ENCODE measurements at places on chromosomes 2 and 18.

GRCh38 chr18:57619876-57620275, 1.8 kb downstream of the NARS1 start:
- no peak for DNase-seq

DNA sequence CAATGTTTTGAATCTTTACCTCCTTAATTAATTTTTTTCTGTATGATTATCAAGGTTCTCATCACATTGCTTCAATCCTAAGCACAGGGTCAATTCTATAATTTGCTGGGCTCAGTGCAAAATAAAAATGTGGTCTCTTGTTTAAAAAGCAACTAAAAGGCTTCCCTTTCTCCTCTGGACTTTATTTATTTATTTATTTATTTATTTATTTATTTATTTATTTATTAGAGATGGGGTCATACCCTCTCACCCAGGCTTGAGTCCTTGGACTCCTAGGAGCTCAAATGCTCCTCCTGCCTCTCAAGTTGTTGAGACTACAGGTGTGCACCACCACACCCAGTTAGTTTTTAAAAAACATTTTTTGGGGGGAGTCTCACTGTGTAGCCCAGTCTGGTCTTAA, 710.1 kb upstream of the REG3G start:
- DNase-seq = no peak

GRCh38 chr2:110881908-110882307, 149.5 kb downstream of the ACOXL start:
- no peak for DNase-seq

- DNase-seq = no peak
Observed at GRCh38 chr18:32974421-32975162, 201.8 kb upstream of the KLHL14 start.

- no peak for DNase-seq
Observed at GRCh38 chr2:223102040-223102400, 50.0 kb downstream of the KCNE4 start.

DNA sequence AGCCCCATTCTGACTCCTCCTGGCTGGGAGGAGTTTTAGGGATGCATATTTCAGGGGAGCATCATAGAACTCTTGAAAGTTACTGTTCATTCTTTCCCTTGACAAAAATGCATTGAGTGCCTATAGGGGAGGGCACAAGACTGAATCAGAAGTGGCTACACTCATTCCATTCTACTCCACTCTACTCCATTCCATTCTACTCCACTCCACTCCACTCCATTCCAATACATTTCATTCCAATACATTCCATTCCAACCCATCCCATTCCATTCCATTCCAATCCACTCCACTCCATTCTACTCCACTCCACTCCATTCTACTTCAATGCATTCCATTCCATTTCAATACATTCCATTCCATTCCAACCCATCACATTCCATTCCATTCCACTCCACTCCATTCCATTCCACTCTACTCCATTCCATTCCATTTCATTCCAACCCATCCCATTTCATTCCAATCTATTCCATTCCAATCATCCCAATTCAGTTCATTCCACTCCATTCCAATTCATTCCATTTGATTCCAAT, 110.8 kb downstream of the LOXHD1 start:
- DNase-seq = no peak

GRCh38 chr2:8380026-8380425, 301.8 kb upstream of the ID2 start:
- no peak for DNase-seq

DNA sequence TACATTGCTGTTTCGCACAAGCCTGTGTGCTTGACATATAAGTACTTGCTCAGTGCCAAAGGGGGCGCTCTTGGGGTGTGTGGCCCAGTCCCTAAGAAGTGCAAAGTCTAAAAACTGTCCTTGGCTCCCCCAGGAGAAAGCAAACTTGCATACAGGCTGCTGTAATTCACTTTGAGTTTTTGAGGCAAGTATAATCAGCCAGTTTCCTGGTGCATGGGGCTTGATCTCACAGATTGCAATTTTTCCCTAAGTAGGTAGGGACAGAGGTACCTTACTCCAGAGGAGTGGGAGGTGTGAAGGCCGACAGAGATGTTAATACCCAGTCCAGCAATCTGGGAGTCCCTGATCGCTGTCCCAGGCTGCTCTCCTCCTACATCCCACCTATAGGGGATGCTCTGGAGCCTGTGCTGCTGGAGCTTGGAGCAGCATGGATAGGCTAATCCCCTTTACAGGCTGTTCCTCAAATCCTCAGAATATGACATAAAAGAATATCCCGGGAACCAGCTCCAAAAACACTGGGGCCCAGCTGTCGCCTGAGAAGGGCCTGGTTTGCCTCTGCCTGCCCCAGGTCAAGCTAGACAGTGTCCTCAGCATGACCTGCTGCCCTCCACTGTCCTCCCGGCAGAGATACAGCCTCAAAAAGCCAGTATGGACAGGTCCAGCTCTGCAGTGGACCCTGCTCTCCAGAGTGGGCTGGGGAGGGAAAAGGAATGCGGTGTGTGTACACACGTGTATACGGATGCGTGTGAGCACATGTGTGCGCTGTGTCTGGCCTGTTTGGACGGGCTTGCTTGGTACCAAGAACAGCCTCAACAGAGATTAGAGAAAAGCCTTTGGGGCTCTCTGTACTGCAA, 136.5 kb upstream of the HAAO start:
- no peak for DNase-seq

DNA sequence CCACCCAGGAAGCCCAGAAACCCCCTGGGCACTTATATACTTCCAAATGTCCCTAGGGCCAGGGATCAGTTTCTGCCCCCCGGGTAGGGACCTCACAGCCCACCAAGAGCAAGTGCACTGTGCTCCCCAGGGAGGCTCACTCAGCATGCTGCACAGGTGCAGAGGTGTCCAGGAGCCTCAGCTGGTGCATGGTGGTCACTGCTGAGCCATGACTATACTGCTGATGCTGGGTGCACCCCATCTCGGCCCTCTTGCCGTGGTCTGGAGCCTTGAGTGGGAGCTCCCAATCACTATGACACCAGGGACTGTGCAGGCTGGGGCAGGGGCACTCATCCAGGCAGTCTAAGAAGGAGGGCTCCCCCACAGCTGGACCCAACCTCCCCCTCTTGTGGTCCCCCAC, 617.8 kb upstream of the RAB6C start:
- no peak for DNase-seq

- DNase-seq = no peak
Observed at GRCh38 chr18:55465313-55465712, 122.7 kb downstream of the TCF4 start.

DNA sequence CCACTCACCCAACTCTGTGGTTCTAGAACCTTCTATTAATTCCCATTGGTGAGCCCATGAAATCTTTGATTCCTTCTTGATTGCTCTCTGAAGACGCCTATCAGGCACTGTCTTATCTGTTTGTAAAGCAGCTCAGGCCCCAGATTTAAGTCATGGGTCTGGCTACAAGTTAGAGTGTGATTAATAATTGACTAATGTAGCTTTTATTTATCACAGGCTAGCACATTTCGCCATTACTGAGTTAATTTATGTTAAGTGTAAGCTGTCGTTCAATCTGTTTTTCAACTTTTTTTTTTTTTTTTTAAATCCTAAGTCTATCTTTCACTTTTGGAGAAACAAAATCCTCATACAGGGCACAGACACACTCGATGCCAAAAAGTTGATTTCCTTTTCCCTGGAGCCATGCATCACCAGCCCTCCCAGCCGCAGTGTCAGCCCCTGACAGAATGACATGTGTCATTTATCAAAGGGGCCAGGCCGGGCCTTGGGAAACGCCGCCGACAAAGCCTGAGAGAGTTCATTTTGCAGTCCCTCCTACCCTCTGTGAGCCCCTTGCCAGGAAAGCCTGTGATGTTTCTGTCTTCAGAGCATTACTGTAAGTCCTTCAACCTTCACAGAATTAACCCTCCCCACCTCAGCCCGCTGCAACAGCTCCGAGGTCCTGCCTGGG, 15.8 kb downstream of the TSHZ1 start:
- DNase-seq = no peak

DNA sequence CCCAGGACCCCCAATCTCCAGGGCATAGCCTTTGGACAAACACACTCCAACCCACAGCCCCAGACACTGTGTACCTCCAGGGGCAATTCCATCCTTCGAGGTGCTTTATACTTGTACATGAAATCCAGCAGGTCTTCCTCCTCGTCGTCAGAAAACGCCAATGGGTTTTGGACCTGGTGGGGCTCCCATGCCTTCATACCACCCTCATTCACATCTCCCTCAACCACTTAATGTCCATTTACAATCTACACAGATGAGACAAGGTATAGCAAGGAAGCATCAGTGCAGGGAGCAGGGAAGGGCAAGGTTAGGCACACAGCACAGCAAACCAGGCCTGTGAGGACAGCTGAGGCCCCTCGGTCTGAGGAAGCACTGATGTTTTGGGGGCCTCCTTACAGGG, 20.6 kb downstream of the MRPL35 start:
- DNase-seq = no peak

DNA sequence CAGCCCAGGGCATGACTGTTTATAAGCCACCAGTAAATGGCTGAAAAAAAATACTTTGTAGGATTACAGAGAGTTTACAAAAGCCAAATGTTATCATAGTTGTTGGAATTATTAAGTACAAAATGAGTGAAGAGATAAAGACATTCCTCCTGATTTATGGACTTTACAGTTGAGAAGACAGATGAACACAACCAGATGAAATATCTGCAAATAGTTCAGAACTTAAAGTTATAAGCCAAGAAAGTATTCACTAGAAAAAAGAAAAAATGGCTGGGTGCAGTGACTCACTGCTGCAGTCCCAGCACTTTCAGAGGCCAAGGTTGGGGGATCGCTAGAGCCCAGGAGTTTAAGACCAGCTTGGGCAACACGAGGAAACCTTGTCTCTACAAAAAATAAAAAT, 11.2 kb downstream of the PMAIP1 start:
- DNase-seq = no peak

DNA sequence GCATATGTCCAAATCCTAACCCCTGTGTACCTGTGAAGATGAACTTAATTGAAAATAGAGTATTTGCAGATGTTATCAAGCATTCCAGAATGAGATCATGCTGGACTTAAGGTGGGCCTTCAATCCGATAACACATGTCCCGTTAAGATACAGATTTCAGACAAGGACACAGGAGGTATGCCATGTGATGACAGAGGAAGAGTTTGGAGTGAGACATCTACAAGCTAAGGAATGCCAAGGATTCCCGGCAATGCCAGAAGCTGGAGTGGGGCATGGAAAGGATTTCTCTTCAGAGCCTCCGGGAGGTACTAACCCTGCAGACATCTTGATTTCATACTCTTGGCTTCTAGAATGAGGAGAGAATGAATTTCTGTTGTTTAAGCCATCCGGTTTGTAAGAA, 231.7 kb downstream of the ALK start:
- DNase-seq = no peak

GRCh38 chr2:197179744-197180498, 130.7 kb downstream of the ANKRD44 start:
- no peak for DNase-seq

GRCh38 chr2:200042102-200042735, 86.8 kb downstream of the MAIP1 start:
- DNase-seq = no peak

DNA sequence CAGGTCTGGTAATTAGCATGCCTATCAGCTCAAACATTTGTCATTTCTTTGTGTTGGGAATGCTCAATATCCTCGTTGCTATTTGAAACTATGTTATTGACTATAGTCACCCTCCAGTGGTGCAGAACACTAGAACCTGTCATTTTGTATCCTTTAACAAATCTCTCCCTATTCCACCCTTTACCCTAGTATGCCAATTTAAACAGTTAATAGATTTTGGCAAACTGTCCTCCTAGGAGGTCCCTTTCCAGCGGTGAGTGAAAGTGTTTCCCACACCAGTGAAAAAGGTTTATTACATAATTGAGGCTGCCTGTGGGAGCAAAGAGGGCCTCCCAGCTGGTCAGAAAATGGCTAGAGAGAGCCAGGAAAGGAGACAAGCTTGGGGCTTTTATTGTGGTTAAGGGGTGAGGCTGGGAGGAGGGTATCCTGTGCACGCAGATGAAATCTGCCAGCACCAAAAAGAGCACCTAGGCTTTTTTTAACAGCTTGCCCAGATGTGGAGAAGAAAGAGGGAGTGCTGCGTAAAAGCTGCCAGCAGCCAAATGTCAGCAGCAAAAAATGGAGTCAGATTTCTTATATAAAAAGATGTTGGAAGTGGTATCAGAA, 1.8 kb upstream of the DRC1 start:
- no peak for DNase-seq

GRCh38 chr18:44039826-44040225, 640.9 kb upstream of the SETBP1 start:
- DNase-seq = no peak

DNA sequence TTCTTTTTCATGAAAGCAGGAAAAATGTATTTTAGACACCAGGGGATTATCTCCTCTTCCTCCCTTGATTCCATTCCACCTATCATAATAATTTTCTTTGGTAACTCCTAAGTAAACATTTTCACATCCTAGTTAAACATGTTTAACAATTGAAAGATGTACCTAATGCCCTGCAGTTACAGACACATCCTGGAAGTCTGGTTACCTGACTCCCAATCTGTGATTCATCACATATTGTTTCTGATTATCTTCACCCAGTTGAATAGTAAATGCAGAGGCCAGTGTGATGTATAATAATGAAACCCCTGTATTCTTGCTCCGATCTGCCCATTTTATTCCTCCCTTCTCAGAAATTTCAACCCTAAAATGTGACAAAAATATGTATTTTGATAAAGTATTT, 1237.6 kb upstream of the LRRTM1 start:
- no peak for DNase-seq

All from activated CD4-positive, CD25-positive, alpha-beta regulatory T cell treated with anti-CD3 and anti-CD28 coated beads, Interleukin-2, amount 50 U/mL, for 16 hours (primary cell).